ENCODE measurements at places on chromosomes 3 and 15.

DNA sequence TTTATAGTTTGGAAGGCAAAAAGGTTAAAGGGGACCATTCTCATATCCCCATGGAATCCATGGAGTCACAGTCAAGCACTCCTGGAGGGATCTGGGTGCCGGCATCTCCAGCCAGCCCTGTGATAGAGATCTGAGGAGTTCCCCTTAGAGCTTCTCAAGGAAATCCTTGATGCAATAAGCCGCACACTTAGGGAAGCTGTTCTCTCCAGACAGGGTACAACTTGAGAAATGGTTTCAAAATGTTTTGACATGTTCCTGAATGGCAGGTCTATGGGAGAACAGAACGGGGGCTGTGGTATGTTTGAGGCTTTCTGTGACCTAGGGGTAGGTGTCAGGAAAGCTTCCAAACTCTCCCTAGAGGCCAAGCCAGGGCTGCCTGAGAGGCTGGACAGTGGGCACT is 292.9 kb downstream of the TLE3 start:
- no peak for DNase-seq

GRCh38 chr3:31754575-31755278 is 222.0 kb downstream of the STT3B start:
- DNase-seq = no peak

DNA sequence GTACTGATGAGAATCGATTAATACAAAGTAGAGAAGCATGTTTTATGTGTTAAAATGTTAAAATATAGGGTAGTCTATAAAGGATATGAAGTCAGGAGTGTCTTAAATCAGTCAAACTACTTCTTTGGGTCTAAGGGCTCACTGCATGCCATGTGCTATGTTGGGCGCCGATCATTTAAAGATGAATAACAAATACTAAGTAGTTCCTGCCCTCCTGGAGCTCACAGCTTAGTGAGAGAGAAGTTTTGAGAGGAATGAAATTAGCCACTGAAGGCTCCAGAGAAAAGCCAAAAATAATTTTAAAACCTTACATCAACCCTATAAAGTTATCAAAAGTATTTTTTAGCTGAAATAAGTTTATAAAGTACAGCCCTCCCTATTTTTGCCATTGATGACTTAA is 44.5 kb downstream of the BLM start:
- DNase-seq = no peak

GRCh38 chr3:194690501-194691372 is 5.1 kb downstream of the FAM43A start:
- DNase-seq = no peak

DNA sequence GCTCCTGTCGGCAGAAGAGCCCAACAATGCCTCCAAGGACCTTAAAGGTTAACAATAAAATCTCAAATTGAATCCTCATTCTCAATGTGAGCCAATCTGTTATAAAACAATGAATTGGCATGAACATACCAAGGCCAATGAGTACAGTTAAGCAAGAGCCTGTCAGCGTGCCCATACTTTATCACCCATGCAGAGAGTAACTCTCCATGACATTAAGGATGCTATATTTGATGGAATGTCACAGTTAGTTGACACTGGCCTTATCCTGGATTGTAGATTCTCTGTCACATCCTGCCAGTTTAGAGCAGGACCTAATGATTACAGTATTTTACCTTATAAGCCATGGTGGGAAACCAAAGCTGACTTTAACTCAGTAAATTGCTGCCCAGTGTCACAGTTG is 335.4 kb upstream of the MDFIC2 start:
- no peak for DNase-seq

DNA sequence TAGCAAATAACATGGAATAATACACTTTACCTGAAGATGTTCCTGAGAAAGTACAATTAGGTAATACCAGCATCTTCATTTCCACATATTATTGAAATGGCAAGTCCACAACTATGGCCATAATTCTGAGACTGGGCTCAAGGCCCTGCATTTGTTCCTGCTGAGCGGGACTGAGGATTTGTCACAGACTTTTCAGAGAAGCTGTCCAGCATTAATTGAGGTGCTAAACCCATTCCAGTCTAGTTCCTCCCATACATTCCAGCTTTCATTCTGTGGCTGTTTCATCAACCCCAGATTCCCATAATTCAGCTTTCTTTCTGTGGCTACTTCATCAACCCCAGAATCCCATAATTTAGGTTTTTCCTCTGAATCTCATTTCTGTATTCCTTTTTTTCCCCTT is 293.4 kb upstream of the GBE1 start:
- no peak for DNase-seq

GRCh38 chr3:56810577-56811545 is 9.1 kb upstream of the ARHGEF3 start:
- no peak for DNase-seq

GRCh38 chr3:69948246-69948862 is 51.2 kb upstream of the SAMMSON start:
- no peak for DNase-seq

GRCh38 chr3:58085616-58086015 is 77.4 kb downstream of the FLNB start:
- DNase-seq = no peak

DNA sequence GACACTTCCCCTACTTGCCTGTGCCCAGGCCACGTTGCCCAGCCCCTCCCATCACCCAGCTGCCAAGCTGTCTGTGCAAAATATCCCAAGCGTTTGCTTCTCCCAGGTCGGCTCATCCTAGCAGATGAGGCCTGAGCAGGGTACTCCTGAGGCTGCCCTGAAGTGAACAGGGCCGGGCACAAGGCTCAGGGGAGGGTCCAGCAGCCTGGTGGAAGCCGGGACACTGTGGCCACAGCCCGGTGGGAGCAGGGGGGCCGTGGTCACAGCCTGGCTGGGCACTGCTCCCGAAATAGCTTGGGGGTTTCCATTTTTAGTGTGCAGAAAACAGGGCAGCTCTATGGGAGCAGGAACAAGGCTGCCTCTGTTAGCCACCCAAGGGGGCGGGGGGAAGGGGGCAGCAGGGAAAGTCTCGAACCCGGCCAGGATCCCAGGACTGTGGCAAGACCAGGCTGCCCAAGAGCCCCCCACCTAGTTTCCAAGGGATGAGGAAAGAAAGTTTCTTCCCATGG is 3.4 kb downstream of the PLXNB1 start:
- DNase-seq = no peak

GRCh38 chr15:73782344-73782959 is 29.3 kb upstream of the INSYN1 start:
- no peak for DNase-seq

GRCh38 chr15:67132276-67132675 is 66.9 kb downstream of the SMAD3 start:
- no peak for DNase-seq

GRCh38 chr15:30992249-30992864 is 929 bp upstream of the MTMR10 start:
- no peak for DNase-seq

- no peak for DNase-seq
Observed at GRCh38 chr3:149933858-149934257, 36.8 kb downstream of the PFN2 start.

GRCh38 chr3:71547249-71548198 is 36.0 kb downstream of the FOXP1 start:
- DNase-seq = no peak

- no peak for DNase-seq
Observed at GRCh38 chr15:90947577-90948357, 6.9 kb upstream of the RCCD1 start.

GRCh38 chr3:78148986-78149717 is 1109.3 kb downstream of the ROBO2 start:
- DNase-seq = no peak

- DNase-seq = no peak
Observed at GRCh38 chr3:138412821-138413551, 21.4 kb upstream of the ESYT3 start.

DNA sequence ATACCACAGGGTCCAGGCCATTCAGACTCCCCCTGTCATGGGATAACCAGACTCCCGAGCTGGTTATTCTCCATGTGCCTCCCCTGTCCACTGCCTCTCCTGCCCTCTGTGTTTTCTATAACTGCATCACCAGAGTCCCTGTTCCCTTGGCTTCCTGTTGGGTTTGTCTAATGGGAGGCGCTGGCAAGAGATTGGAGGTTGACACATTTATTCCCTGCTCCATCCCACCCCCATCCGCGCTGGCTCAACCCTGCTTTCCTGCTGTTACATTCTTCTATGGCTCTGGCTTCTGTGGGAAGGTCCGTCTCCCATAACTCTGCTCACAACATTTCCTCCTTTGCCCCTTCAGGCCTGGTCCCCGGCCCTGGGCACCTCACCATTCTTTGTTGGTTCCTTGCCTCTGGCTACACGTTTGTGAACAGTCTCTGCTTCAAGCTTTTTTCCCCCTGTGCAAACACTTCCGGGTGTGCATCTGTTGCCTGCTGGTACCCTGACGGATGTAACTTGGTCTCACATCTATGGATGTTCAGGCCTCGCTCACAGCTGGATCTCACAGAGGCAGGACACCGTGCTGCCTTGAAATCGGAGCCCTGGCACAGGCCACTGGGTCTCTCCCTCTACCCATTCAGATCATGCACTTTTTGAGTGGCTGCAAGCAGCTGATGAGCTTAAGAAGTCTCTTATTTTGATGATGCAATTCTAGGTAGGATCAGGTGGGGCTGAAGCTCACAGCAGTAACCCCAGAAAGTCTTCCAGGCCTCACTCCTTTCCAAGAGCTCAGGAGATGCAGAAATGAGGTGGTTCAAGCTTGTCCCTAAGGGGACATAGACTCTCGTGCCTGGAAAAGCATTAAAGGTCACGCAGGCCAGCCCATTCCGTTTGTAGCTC is 68.6 kb upstream of the ATP13A3 start:
- no peak for DNase-seq

- DNase-seq = no peak
Observed at GRCh38 chr3:157263027-157263426, 103.1 kb upstream of the CCNL1 start.

DNA sequence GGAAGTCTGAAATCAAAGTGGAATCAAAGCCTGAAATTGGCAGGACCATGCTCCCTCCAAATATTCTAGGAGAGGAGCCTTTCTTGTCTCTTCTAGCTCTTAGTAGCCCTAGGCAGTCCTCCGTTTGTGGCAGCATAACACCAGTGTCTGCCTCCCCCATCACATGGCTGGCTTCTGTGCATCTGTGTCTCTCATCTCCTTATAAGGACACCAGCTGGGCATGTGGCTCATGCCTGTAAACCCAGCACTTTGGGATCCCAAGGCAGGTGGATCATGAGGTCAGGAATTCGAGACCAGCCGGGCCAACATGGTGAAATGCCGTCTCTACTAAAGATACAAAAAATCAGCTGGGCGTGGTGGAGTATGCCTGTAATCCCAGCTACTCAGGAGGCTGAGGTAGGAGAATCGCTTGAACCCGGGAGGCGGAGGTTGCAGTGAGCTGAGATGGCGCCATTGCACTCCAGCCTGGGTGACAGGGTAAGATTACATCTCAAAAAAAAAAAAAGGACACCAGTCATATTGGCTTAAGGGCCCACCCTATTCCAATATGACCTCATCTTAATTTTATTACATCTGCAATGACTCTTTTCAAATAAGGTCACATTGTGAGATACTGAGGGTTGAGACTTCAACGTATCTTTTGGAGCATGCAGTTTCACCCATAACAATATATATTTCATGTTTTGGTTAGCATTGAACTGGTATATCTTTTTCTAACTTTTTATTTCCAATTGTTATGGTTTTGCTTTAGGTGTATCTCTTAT is 148.0 kb upstream of the TPM1 start:
- no peak for DNase-seq
